DND-41 (cell line): ENCODE measurements at places on chromosomes 11 and 22.
A peak's percentile ranks its signal among the peaks of the same experiment; 100 is the strongest.

DNA sequence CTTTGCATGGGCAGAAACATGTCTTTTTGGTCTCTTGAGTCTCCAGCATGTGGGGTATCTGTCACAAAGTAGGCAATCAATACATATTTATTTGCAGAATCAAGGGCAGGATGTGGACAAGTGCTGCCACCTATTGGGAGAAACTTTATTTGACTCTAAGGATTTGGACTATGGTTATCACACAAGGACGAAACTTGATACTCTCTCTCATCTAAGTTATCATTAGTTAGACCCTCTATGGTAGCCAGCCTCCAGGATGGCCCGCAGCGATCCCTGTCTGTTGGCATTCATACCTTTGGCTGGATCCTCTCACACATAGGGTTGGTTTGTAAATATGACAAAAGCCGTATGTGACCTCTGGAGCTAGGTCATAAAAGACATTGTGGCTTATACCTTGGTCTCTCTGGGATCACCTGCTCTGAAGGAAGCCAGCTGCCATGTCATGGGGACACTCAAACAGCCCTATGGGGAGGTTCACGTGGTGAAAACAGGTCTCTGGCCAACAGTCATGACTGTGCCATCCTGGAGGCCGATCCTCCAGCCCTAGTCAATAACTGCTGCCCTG is 1.1 kb upstream of the FBXO7 start:
- peak; percentile 35 for DNase-seq

DNA sequence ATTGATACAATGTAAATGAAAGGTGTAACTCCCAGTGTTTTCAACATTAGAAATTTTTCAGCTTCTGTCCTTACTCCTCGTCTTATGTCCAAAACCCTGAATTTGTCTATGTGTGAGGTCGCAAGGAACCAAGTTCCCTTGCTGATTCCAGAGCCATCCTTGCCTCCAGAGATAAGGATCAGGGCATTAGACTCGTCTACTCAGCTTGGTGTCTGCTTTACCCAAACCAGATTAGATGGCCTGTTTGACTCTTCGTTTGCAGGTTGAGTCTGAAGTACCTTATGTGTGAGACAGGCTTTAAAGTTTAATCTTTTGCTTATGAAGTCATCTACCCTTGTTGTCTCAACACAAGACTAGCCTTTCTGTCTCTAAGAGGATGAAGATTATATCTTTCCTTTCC is 55.6 kb downstream of the SPECC1L start:
- DNase-seq: no peak

DNA sequence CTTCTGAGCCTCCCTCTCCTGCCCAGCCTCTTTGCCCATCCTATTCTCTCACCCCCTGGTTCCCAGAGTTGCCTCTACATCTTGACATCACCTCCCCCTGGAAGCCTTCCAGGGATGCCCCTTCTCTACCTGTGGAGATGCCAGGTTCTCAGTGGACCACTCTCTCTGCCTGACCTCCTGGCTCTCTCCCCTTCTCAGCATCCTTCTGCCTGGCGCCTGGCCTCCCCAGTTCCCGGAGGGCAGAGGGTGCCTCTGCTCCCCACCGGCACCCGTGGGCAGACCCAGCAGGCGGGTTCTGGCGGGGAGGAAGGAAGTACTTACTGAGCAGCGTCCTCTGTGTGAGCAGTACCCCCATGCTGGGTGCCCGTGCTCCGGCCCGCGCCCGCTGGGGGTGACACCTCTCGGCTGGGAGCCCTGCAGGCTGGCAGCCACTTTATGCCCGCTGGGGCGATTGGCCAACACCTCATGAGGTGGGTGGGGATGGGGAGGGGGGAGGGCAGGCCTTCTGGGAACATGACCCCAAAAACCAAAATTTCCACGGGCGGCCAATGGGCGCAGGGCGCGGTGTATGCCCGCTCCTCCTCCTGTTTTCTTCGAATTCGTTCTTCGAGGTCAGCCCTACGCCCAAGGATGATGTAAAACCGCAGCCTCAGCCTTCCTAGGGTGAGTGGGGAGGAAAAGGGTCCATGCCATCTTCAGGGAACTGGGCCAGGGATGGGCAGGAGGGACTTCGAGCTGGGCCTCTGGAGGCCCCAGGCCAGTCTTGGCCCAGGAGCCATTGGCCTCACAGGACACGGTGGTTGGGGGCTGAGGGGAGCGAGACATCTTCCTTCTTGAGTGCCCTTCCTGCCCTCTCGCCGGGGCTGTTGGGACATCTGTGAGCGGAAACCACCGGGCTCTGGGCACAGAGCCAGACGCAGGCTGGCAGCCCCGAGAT is at the start of gene OSM:
TSS of gene OSM (minus strand) at position 407 of the 937 bp plus-strand sequence. CDS start at position 355, 52 bp downstream.
- DNase-seq: peak; percentile 93

DNA sequence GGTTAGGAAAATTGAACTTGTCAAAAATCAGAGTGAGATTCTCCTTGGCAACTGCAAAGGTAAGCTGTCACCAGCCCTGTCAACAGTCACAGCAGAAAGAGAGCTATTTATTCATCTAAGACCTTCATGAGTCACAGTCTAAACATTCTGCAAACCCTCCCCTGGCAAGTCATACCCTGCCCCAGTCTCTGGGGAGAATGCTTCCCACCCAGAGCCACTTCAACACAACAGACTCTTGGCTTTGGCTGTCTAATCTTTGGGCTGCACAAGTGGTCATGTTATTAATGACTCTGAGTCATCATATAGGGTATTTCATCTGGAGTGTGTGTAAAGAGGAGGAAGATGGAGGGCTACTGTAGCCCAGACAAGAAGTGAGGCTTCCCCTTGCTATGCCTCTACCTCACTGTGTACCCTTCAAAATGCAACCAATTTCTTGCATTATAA is 153.4 kb downstream of the CCDC34 start:
- no peak for DNase-seq

DNA sequence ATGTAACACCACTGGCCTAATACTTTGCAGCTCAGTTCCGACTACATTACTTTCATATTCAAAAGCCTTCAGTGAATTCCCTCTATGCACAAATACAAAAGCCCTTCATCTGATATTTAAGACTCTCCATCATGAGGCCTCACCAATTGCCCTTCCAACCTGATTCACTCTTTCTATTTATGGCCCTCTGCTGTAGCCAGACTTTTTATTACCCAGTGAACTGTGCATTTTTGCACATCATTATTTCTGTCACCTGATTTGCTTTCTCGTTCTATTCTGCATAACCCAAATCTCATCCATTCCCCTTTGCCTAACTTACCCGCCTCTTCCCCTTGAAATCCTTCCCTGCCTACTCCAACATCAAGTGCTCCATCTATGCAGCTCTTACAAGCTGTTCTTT is 78.3 kb downstream of the BBOX1 start:
- no peak for DNase-seq

GRCh38 chr11:103681855-103682254 is 354.6 kb upstream of the DDI1 start:
- DNase-seq: no peak

DNA sequence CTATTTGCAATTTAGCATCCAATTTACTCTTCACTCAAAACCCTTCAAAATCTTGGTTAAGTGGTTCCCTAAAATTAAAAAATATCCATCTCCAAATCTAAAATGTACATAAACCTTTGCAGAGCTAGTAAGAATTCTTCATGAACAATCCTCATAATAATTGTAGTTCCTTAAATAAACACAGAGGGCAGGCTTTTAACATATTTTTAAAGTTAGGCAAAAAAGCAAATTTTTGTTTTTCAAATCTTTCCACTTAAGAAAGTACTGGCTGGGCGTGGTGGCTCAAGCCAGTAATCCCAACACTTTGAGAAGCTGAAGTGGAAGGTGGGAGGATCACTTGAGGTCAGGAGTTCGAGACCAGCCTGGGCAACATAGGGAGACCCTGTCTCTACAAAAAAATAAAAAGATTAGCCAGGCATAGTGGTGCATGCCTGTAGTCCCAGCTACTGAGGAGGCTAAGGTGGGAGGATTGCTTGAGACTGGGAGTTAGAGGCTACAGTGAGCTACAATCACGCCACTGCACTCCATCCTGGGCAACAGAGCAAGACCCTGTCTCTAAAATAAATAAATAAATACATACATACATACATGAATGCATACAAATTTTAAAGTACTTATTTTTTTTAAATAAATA is 25.1 kb upstream of the PLAAT3 start:
- no peak for DNase-seq

DNA sequence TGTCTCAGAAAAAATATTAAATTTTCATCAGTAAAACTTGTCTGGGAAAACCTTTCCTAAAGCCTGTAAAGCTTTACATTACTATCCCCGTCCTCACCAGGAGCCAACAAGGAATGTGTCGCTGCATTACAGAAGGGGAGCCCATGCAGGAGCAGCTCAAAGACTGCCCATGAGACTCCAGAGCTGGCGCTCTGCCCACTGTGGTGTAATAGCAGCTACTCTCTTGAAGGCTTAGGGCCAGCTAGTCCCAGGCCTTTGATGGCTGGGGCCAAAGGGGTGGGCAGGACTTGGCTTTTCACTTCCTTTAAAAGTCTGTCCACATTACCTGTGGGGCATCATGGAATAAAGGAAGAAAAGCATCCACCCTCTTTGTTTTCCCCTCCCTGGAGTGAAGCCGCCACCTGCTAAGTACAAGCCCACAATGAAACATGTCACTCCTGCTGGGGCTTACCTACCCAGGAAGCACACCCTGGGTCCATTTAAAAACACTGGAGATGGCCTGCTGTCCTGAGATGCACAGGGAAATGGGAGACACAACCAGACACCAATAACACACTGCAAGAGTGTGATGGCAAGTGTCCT is 150.7 kb downstream of the ADAMTS15 start:
- DNase-seq: no peak

DNA sequence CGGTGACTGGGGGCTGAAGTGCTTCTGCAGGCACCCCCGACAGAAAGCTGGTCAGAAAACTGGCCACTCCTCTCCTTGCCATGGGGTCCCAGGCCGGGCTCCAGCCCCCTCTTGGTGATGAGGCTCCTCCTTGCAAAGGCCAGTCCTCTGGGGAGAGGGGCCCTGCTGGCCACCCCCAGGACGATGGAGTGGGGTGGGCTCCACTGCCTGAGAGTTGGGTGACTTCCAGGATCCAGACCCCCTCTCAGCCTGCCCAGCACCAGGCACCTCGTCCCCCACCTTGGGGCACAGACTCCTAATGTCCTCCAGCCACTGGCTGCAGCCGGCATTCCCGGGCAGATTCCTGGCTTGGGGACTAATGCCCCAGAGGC is 441 bp upstream of the RPS6KA4 start:
- DNase-seq: no peak

DNA sequence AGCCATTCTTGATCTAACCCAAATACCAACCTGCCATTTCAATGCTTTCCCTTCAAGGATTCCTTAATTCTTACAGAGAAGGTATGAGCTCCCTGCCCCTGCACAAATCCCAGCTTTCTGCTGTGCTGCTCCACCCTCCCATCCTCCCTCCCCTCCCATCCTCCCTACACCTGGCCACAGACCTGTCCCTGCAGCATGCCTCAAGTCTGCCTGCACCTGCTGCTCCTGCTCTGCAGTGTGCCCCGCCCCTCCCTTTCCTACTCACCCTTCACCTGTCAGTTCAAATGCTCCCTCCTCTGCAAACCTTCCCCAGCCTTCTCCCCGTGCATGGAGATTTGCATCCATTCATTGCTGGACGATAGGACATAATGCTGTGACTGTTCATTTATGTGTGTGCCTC is 139.9 kb upstream of the NARS2 start:
- no peak for DNase-seq

GRCh38 chr11:76629853-76630599 is 40.5 kb downstream of the LRRC32 start:
- no peak for DNase-seq
